ENCODE measurements at places on chromosomes 13 and 19. TPM values are rescaled to one million over a fixed set of nuclear protein-coding genes. Genes with fewer than 3 reads are reported as not detected.
A peak's percentile ranks its signal among the peaks of the same experiment; 100 is the strongest.

The LILRA5 gene
- total RNA-seq = not detected

DNA sequence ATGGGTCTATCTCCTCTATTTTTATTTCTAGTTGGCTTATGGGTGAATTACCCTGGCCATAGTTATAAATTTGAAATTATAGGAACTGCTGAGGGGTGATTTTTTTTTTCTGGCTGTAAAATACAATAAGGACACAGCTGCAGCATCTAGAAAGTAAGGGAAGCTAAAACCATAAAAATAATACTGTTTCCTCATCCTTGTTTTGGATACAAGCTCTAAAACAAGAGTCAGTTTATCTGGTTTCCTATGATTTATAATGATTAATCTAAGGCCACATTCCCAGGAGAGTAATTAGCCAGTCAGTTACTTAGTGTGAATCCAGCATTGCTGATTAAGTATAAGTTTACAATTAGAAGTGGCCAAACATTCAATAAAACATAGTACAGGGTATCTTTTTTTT, 219.1 kb upstream of the NBEA start:
- H3K27me3 ChIP-seq = no peaks in the 10 kb centered on the region
- no peak overlapping the region for H3K27ac ChIP-seq
- no peak for DNase-seq
- no peaks in the 10 kb centered on the region for H3K4me1 ChIP-seq
- no peak overlapping the region for H3K4me3 ChIP-seq

- no peak for DNase-seq
- H3K27me3 ChIP-seq = no peaks in the 10 kb centered on the region
- H3K27ac ChIP-seq = no peak overlapping the region
- no peaks in the 10 kb centered on the region for H3K36me3 ChIP-seq
- H3K4me3 ChIP-seq = no peak overlapping the region
Observed at GRCh38 chr13:66958611-66959010, 271.5 kb downstream of the PCDH9 start.

DNA sequence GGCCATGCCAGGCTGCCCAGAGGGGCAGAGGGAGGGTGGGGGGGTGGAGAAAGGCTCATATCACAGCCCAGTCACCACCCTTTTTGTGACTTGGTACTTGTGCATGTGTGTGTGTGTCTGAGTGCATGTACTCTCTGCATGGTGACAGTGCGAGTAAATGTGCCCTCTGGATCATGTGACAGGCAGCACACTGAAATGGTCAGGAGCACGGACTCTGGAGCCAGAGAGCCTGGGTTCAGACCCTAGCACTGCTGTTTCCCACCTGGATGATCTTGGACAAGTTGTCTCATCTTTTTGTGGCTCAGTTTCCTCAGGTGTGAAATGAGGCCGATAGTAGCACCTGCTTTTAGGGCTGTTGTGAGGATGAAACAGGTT, 2.0 kb downstream of the CIC start:
- no peak overlapping the region for H3K27ac ChIP-seq
- no peaks in the 10 kb centered on the region for H3K27me3 ChIP-seq
- H3K4me3 ChIP-seq = no peak overlapping the region
- 0 out of 2 replicates have a peak, but pooled peaks cover 4% of the 10 kb centered on the region for H3K36me3 ChIP-seq
- H3K4me1 ChIP-seq = peaks cover 21% of the 10 kb centered on the region
- DNase-seq = no peak

The ZNF625 gene
- 23.3 TPM for total RNA-seq

DNA sequence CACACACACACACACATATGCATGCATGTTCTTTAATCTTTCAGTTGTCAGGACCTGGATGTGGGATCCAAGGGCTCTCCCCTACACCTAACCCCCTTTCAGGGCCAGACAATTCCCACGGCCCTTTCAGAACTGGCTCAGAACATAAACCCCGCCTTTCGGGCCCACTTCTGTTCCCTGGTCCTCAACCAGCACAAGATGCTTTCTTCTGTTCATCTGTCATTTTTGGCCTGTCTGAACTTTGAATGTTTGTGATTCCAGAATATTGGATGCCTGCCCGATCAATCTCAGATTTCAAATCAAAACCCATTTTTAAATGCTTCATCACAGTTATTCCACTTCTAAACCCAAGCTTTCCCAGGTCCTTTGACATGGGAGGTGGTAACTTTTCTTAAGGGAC, 167.3 kb downstream of the USP12 start:
- H3K27ac ChIP-seq = no peak overlapping the region
- peaks cover 7% of the 10 kb centered on the region for H3K27me3 ChIP-seq
- DNase-seq = no peak
- no peaks in the 10 kb centered on the region for H3K4me1 ChIP-seq
- H3K36me3 ChIP-seq = no peaks in the 10 kb centered on the region

The GAS6 gene
- total RNA-seq = 18.6 TPM

- peaks cover 10% of the 10 kb centered on the region for H3K4me1 ChIP-seq
- no peaks in the 10 kb centered on the region for H3K36me3 ChIP-seq
- no peak overlapping the region for H3K27ac ChIP-seq
- H3K27me3 ChIP-seq = no peaks in the 10 kb centered on the region
Observed at GRCh38 chr19:38247734-38248268, 8.4 kb downstream of the PPP1R14A start.

The TRPM4 gene
- total RNA-seq = 11.3 TPM

GRCh38 chr13:105906746-105907145, 628.7 kb downstream of the EFNB2 start:
- H3K36me3 ChIP-seq = no peaks in the 10 kb centered on the region
- H3K27ac ChIP-seq = no peak overlapping the region
- no peaks in the 10 kb centered on the region for H3K27me3 ChIP-seq
- H3K4me3 ChIP-seq = no peak overlapping the region
- no peak for DNase-seq

DNA sequence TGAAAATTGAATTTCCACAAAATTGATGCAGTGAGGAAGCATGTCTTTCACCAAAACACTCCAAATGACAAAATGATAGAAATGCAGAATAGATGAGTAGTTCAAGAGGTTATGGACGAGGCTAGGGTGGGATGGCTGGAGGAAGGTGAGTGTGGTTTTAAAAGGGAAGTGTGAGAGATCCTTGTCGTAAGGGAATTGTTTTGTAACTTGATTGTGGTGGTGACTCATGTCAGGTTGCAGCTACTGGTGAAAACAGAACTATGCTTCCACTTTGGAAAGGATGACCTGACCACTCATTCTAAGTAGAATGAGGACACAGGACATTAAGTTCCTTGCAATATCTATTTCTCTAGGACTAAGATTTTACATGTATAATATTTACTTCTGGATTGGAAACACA, 345.7 kb downstream of the MTUS2 start:
- no peaks in the 10 kb centered on the region for H3K27me3 ChIP-seq
- H3K4me1 ChIP-seq = no peaks in the 10 kb centered on the region
- H3K4me3 ChIP-seq = no peak overlapping the region
- DNase-seq = no peak

The IGFL3 gene
- total RNA-seq = not detected

DNA sequence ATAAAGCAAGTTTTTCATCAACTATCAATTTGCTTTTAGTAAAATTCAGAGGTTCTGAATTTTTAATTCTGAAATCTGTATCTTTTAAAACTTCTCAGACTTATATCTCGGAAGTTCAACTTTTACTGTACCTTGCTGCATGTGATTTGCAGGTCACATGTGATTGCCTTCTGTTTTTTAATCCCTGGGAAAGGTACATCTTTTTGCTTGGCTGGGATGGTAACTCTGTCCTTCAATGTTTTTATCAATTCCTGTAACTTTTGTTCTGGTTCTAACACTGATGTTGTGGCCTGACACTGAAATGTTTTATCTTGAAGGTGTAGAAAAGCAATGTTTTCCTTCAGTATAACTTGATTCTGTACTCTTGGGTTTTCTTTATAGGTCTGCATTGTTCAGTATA, 16.2 kb upstream of the NAA16 start:
- no peaks in the 10 kb centered on the region for H3K27me3 ChIP-seq
- no peak for DNase-seq
- H3K27ac ChIP-seq = no peak overlapping the region
- no peaks in the 10 kb centered on the region for H3K36me3 ChIP-seq

GRCh38 chr13:47594833-47595232, 406.2 kb downstream of the SUCLA2 start:
- H3K27ac ChIP-seq = no peak overlapping the region
- no peaks in the 10 kb centered on the region for H3K36me3 ChIP-seq
- H3K27me3 ChIP-seq = no peaks in the 10 kb centered on the region
- DNase-seq = no peak

The ELANE gene
- not detected for total RNA-seq

- H3K27ac ChIP-seq = no peak overlapping the region
- no peaks in the 10 kb centered on the region for H3K27me3 ChIP-seq
- no peaks in the 10 kb centered on the region for H3K4me1 ChIP-seq
- no peak for DNase-seq
- no peak overlapping the region for H3K4me3 ChIP-seq
Observed at GRCh38 chr13:77574096-77574495, 38.6 kb downstream of the SCEL start.

The PSG2 gene
- total RNA-seq = not detected

The MEIOSIN gene
- total RNA-seq = not detected

The OVOL3 gene
- not detected for total RNA-seq

DNA sequence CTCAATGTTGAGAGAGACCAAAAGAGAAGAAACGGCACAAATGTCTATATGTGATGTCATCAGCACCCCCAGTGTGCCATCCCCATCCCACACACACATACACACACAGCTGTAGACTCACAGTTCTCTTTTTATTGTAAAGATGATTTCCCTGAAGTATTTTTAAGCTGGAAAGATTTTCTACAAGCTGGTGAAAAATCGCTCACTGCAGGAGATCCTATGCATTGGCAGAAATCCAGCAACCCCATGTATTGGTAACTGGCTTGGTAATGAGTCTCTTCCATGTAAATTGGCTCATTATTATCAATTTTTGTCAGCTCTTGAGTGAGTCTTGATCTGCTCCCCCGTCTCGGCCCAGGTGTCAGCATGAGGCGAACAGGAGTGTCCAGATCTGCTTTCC, 107.1 kb upstream of the UQCRFS1 start:
- no peaks in the 10 kb centered on the region for H3K27me3 ChIP-seq
- no peak overlapping the region for H3K27ac ChIP-seq
- no peak for DNase-seq
- no peaks in the 10 kb centered on the region for H3K36me3 ChIP-seq
- H3K4me1 ChIP-seq = peaks cover 2% of the 10 kb centered on the region
- no peak overlapping the region for H3K4me3 ChIP-seq

GRCh38 chr13:46387064-46387851, at the start of gene RUBCNL:
RUBCNL (minus strand) TSS chr13:46387252; CDS start chr13:46372475, 14,777 bp downstream.
- peak within 1 kb of the TSS; percentile 80 for H3K4me3 ChIP-seq
- DNase-seq = no peak
- H3K27me3 ChIP-seq = peaks cover 21% of the 10 kb centered on the region
- peaks cover 5% of the 10 kb centered on the region for H3K4me1 ChIP-seq

The PGLYRP2 gene
- not detected for total RNA-seq

GRCh38 chr13:32530841-32531253, 7.7 kb downstream of the N4BP2L2 start:
- H3K4me3 ChIP-seq = no peak overlapping the region
- no peaks in the 10 kb centered on the region for H3K4me1 ChIP-seq
- no peaks in the 10 kb centered on the region for H3K27me3 ChIP-seq

The MRPS31 gene
- 33.6 TPM for total RNA-seq

The CFAP97D2 gene
- total RNA-seq = not detected

DNA sequence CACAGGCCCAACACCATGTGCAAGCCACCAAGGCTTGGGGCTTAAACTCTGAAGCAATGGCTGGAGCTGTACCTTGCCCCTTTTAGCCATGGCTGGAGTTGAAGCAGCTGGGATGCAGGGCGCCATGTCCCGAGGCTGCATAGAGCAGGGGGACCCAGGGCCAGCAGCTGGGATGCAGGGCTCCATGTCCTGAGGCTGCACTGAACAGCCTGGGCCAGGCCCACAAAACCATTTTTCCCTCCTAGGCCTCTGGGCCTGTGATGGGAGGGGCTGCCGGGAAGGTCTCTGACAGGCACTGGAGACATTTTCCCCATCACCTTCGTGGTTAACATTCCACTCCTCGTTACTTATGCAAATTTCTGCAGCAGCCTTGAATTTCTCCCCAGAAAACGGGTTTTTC, 10.8 kb downstream of the TRAPPC2B start:
- H3K4me1 ChIP-seq = no peaks in the 10 kb centered on the region
- no peak overlapping the region for H3K27ac ChIP-seq
- H3K27me3 ChIP-seq = no peaks in the 10 kb centered on the region
- H3K4me3 ChIP-seq = no peak overlapping the region
- DNase-seq = no peak

The ATP4B gene
- total RNA-seq = not detected

DNA sequence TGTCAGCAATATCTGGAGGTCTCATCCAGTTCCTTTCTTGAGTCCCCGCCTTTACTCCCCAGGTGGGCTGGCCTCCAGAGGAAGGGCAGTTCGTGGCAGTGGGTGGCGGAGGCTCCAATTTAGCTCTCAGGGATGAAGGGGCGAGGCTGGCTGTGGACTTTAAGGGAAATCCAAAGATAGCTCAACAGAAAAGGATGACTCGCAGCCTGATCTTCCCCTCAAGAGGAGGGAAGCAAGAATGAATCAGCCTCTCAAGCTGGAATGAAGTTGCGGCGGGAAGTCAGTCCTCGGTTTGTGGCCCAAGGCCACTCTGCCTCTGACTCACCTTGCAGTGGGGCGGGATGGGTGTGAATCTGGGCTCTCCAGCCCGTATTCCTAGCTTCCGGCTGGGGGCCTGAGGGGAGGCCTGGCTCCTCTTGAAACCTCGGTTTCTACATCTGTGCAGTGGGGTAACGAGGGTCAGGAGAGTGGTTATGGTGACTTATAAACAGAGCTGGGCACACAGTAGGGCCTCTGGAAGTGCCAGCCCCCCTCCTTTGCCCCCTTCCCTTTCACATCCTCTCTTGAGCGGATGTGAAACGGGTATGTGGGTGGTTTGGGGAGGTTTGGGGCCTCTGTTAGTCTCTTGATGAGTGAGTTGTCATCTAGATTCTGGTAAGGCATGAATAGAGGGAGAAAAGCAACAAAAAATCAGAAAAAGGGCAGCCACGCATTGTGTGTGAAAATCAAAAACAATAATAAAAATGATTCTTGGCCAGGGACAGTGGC, 10.5 kb upstream of the SMG9 start:
- DNase-seq = no peak
- peaks cover 4% of the 10 kb centered on the region for H3K4me1 ChIP-seq
- no peak overlapping the region for H3K27ac ChIP-seq
- no peaks in the 10 kb centered on the region for H3K36me3 ChIP-seq
- no peak overlapping the region for H3K4me3 ChIP-seq

- no peaks in the 10 kb centered on the region for H3K27me3 ChIP-seq
- no peak overlapping the region for H3K4me3 ChIP-seq
- H3K4me1 ChIP-seq = no peaks in the 10 kb centered on the region
- no peak for DNase-seq
- H3K27ac ChIP-seq = no peak overlapping the region
Observed at GRCh38 chr13:83327091-83327490, 555.2 kb downstream of the SLITRK1 start.

- H3K27ac ChIP-seq = no peak overlapping the region
- no peaks in the 10 kb centered on the region for H3K27me3 ChIP-seq
- no peak for DNase-seq
- no peaks in the 10 kb centered on the region for H3K36me3 ChIP-seq
- H3K4me3 ChIP-seq = no peak overlapping the region
Observed at GRCh38 chr19:43486412-43486811, 18.1 kb downstream of the PHLDB3 start.

DNA sequence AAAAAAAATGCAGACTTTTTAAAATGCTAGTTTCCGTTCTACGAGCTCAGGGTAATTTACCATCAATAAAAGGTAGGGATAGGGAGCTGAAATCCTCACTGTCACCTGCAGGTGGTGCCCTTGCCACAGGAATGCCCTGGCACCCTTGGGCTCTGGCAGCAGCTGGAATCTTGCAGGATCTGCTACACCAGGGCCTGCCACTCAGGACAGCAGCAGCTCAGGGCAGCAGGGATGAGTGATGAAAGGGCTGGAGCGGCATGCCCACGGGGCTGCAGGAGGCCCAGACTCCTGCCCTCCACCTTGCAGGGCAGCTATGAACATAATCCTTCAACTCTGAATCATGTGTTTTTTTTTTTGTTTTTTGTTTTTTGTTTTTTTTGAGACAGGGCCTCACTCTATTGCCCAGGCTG, 54.0 kb downstream of the GNG7 start:
- no peaks in the 10 kb centered on the region for H3K36me3 ChIP-seq
- H3K4me1 ChIP-seq = no peaks in the 10 kb centered on the region
- no peak overlapping the region for H3K27ac ChIP-seq
- no peaks in the 10 kb centered on the region for H3K27me3 ChIP-seq

All from H1 (cell line).